ENCODE measurements at places on chromosomes 12 and 14.

DNA sequence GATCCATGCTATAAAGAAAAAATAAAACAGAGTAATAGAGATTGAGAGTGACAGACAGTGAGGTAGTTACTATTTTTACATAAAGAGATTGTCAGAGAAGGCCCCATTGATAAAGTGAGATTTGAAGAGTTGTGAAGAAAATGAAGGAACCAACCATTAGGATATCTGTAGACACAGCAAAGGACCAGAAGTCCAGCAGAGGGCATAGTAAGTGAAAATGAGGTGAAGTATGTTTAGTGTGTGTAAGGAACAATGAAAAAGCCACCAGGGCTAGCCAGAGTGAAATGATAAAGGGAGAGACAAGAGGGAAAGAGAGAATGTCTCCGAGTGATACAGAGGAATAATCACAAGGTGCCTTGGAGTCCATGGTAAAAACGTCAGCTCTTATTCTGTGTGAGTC is 411.0 kb downstream of the NELL2 start:
- no peak for DNase-seq

DNA sequence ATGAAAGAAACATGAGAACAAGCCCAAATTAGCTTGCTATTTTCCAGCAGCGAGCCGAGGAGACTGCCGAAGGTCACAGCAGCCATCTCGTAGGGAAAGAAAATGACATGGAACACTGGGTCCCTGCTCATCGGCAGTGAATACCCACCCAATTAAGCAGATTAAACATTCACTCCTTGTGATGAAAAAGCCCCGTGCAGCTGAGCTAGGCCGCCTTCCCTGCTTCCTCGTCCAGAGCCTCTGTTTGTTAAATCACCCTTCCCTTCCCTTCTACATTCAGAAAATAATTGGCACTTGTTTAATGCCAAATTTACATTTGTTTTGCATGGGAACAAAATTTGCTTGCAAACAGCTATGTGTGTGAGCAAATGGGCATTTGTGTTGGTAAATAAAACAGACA is 342.5 kb downstream of the RMST start:
- DNase-seq, result no peak

DNA sequence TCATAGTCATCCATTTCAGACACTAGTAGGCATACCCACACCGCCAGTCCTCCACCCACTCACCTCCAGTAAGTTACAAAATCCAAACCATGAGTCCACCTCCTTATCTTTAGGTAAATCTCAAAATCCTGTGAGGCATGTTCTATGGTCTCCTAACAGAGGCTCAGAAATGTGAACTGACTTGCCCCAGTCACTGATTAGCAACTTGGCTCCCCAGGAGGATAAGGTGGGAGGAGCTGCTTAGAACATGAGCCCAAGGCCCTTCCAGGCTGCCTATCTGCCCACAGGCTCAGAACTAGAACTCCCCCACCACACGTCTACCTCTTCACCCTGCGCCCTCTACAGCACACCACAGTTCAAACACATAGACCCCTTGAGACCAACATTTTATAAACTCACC is 19.9 kb downstream of the SETD3 start:
- DNase-seq, result peak; percentile 85

GRCh38 chr14:75831455-75831854 is 150.3 kb downstream of the TGFB3 start:
- no peak for DNase-seq

GRCh38 chr12:130761537-130762318 is 45.6 kb upstream of the RIMBP2 start:
- peak; percentile 78 for DNase-seq

- DNase-seq, result no peak
Measured at GRCh38 chr14:82190742-82191141, 657.1 kb upstream of the SEL1L start.

DNA sequence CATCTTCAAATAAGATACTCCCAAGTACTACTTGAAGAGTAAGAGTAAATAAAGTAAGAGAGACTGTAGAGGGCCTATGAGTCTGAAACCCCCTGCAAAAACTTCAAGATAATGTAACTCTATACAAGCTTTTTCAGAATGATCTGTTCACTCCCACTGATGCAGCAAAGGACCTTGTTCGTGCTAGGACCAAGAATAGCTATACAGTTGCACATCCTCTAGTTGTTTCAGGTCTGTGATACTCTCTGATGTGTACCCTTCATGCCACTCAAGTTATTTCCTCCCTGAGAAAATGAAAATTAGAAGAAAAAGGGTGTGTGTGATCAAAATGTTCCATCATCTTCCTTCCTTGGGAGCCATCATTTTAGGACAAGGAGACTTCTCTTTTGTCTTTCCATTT is 204.4 kb downstream of the ALX1 start:
- no peak for DNase-seq

GRCh38 chr12:116864371-116865160 is 16.7 kb downstream of the HRK start:
- no peak for DNase-seq

- no peak for DNase-seq
Measured at GRCh38 chr14:93343266-93343665, 3.7 kb upstream of the COX8C start.

DNA sequence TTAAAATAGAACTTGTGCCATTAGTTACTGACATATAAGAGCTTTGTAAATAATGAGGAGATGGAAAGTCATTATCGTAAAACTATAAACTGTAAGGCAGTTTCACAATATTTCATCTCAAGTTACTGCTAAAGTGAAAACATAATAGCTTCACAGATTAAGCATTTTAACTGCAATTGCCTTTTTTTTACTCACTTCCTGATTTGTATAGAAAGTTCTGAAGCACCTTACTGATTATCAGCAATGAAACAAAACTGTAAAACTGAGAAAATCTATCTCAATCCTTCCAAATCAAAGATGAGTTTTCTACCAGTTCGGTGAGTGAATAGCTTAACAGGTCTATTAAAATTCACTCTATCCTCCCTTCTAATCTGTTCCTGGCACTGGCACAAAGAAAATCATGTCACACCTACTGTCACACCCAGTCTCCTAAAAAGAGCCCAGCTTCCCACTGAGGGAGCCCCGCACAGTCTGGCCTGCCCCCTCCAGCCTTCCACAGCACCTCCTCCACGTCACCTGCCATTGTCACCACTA is 161.4 kb upstream of the ABCD2 start:
- DNase-seq, result no peak

DNA sequence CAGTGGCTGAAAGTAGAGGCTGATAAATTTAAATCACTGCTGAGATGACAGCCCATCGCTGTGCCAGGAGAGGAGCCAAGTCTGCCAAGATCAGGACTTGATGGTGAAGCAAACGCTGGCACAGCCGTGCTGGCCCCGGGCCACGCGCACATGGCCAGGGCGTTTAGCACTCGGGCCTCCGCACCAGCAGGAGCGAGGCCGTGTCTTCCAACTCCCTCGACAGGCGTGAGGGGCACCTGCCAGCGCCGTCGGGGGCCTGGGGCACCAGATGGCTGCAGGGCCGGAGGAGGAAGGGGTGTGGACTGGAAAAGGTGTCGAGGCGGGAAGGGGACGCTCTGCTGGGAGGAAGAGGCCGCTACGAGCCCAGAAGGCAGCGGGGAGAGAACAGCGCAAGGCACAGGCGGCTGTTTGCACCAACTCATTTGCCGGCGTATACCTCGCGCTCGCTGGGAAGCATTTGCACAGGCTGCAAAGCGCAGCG is 29.5 kb downstream of the RIMBP2 start:
- peak; percentile 49 for DNase-seq

- DNase-seq, result no peak
Measured at GRCh38 chr12:123937707-123938591, 34.7 kb downstream of the CCDC92 start.

DNA sequence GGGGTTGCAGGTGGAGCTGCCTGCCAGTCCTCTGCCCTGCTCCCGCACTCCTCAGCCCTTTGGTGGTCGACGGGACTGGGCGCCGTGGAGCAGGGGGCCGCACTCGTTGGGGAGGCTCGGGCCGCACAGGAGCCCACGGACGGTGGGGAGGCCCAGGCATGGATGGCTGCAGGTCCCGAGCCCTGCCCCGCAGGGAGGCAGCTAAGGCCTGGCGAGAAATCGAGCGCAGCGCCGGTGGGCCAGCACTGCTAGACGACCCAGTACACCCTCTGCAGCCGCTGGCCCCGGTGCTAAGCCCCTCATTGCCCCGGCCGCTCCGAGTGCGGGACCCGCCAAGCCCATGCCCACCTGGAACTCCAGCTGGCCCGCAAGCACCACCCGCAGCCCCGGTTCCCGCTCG is 221.8 kb downstream of the BTG1 start:
- no peak for DNase-seq

DNA sequence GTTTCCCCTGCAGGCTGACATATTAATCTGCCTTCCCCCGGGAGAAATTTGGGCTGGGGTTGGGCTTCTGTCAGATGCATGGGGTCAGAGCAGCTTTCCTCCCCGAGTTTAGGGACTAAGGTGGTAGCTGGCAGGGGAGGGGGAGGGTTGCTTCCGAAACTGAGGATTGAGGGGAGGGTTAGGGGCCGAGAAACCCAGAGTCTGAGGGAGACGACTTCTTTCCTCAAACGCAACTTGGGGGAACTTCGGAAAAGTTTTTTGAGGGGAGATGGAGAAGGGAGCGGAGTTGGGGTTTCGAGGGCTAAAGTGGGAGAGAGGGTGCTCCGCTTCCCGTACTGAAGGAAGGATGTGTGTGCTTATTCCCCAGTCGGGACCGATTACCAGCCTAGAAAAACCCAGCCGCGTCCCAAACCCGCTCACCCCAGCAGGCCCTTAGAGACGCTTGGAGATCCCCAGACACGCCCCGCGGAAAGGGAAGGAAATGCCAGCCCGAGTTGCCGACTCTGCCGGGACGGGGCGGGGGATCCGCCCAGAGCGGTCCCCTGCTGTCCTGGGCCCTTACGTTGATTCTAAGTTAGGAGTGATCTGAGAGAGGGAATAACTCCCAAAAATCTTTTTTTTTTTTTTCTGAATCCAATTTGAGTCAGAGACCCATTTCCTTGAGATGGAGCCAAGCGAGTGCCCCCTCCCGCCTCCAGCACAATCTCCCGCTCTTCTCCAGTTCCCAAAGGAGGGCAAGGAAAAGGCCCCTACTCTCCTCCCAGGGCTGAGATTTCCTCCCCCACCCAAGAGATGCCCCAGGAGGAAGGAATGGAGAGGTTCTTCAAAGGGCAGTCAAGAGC is 61.9 kb downstream of the SMUG1 start:
- peak; percentile 30 for DNase-seq

DNA sequence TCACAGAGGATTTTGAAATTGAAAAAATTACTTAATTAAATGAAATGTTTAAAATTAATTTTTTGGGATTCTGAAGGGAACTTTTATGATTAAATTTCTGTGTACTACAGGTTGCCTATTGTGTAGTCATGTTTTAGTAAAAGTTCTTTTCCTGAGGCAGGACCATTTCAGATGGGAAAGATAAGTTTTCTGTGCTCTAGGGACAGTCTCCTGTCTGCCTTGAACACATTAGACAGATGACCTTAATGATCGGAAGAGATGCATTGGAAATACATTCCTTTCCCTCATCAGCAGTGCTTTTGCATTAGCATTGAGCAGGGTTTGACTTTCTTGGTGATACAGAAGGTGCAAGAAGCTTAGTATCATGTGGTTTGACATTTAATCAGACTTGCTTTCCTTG is 28.1 kb downstream of the CRADD start:
- no peak for DNase-seq

GRCh38 chr14:79293482-79294177 is 917.7 kb downstream of the DIO2 start:
- peak; percentile 41 for DNase-seq

- no peak for DNase-seq
Measured at GRCh38 chr12:11701433-11701832, 52.0 kb downstream of the ETV6 start.

DNA sequence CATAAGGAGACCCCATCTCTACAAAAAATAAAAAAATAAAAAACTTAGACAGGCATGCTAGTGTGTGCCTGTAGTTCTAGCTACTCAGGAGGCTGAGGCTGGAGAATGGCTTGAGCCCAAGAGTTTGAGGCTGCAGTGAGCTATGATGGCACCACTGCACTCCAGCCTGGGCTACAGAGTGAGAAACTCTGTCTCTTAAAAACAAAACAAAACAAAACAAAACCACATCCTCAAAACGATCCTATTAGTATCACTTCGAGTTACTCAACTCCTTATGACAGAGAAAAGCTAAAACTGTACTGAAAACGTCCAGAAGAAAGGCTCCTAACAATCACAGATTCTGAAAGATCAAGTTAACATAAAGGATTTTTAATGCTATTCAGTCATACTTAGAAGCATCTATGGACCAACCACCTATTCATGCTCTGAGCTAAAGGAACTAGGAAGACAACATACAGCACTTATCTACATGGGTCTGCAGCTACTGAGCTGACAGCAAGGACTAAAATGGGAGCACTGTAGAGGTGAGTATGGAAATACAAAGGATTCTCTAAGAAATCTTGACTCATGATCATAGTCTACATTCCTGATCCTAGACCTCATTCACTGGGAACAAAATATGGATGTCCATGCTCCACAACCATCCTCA is 75.3 kb upstream of the DUSP6 start:
- no peak for DNase-seq

- DNase-seq, result no peak
Measured at GRCh38 chr14:65422088-65422834, 9.7 kb downstream of the FUT8 start.

All from ELF-1 (cell line).